ENCODE measurements at places on chromosomes 2 and 18.
A peak's percentile ranks its signal among the peaks of the same experiment; 100 is the strongest.

DNA sequence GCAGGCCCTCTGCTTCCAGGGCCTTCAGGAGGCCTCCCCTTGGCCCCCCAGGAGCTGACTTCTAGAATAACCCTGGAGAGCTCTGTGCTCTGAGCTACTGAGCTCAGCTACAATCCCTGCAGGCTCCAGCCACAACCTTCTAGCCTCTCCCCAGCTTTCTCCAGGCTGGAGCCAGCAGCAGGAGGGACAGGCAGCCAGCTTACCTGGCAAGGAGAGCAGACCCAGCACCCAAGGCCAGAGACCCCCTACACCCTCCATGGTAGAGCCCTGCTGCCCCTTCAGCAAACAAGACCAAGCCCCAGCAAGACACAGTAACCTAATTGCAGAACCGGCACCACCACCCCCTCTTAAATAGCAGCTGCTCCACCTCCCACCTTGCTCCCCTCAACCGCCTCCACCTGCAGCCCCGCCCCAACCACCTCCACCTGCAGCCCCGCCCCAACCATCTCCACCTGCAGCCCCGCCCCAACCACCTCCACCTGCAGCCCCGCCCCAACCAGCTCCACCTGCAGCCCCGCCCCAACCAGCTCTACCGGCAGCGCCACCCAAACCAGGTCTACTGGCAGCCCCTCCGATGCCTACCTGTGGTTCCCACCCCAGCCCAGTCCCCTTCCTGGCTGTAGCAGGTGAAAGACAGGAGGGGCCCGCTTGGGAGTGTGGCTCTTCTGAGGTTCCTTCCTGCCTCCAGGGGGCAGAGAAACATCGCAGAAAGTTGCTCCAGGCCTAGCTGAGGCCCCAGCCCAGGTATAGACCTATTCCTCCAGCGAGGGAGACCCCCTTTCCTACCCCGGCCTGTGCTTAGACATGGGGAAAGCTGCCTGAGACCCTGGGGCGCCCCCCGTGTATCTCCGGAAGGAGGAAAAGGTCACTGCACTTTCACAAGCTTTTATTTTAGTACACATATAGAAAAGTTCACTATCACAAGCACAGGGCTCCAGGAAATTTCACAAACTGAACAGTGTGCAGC is at the start of gene ASTL:
Gene ASTL (minus strand): TSS at position 324 of the 967 bp plus-strand sequence. CDS start 66 bp downstream, at position 258.
- DNase-seq: no peak

GRCh38 chr2:198100346-198100745 is 296.0 kb downstream of the PLCL1 start:
- peak; percentile 80 for DNase-seq

DNA sequence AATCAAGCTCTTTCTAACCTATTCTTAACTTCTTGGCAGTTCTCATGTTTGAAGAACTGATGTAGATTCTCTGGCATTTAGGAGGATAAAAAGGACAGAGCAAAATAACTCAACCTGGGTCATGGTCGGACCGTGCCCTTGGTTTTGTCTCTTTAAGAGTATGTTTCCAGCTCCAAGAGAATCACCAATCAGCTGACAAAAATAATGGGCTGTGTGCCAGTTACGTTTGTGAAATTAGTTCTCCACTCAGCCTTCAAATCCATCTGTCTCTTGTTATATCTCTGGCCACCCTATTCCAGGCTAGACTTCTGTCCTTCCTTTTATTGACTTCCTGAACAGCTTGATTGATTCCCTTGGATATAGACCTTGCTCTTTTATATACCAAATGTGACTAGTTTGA is 225.7 kb downstream of the EPHA4 start:
- DNase-seq: no peak

- no peak for DNase-seq
These were observed 27.3 kb downstream of the CAB39 start for GRCh38 chr2:230739961-230740360.

DNA sequence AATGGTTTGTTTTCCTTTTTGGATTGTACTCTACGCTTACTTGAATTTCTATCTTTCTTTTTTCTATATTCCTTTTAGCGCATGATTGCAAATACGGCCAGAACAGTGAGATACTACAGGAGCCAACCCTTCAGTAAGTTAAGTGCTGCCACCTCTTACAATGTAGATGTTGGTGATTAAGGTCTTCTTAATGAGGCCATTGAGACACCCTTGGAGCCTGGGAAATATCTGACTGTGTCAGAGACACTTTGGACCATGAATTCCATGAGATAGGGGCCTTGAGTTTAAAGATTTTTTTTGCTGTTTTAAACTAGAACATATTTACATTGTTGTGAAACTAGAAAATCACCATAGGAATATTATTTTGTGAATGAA is 27.1 kb upstream of the MAP3K20 start:
- no peak for DNase-seq

- no peak for DNase-seq
These were observed 15.8 kb downstream of the KYNU start for GRCh38 chr2:142893241-142893640.

GRCh38 chr2:66433945-66434678 is 813 bp upstream of the MEIS1 start:
- no peak for DNase-seq

DNA sequence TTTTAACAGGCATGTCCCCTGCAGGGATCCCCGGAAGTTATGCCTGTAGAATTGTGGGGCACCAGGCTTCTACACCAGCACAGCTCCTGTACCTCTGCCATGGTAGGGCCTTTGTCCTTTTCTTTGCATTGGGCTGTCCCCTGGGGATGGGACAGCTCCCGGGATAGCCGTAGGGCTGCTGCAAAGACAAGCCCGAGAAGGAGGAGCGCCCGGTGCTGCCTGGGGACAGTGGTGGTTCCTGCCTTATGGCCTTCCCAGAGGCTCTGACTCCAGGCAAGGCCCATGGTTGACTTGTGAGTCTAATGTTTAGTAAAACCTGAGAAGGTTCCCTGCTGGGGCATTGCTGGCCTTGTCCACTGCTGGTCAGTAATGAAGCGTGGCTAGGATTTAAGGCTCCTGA is 30.9 kb downstream of the TMEM37 start:
- no peak for DNase-seq

- no peak for DNase-seq
These were observed 66.7 kb upstream of the HS6ST1 start for GRCh38 chr2:128385365-128385764.

DNA sequence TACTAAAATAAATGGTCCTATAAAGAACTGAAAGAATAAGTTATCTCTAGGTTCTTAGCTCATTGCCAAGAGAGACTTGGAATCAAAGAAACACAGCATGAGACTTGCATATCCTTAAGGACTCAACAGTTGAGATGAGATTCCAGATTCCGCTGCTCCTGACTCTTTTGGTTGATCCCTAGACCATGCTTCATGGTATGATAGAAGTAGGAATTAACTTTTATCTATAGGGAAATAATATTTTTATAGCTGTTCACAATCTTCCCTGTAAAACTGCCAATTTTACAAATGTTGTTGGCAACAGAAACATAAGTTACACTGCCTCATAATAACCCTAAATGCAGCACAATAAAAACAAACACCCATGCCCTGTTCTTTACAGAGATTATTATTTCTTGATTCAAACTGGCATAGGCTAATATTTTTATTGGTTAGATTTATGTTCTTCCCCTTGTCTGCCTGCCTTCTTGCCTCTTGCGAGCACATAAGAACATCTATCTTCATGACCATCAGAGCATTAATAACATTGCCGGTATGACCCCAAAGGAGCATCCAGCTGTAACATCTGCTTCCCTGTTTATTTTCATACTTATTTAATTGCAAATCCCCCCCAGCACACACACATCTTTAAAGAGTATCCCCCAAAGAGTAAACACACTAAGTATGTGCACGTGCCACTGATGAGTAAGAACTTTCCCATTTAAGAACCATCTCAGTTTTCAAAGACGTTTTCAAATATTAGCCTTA is 735.7 kb upstream of the SLC8A1 start:
- DNase-seq: no peak

- DNase-seq: no peak
These were observed 49.2 kb upstream of the TUBA3D start for GRCh38 chr2:131426727-131427126.

DNA sequence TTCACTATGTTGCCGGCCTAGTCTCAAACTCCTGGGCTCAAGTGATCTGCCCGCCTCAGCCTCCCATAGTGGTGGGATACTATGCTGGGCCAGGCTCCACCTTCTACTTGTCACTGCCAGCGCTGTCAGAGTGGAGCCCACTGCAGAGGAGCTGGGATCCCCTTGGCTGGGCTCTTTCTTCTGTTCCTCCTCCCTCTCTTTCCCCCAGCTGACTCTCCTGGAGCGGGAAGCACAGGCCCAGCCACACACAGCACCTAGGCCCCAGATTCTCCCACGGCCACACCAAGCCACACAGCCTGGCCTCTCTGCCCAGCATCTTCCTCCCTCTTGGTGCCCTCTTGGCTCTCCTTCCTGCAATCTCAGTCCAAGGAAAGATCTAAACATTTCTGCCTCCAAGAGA is 3.7 kb upstream of the GAREM2 start:
- DNase-seq: no peak

GRCh38 chr18:25974630-25975077 is 115.8 kb downstream of the SS18 start:
- DNase-seq: no peak

GRCh38 chr2:3487432-3487831 is 31.9 kb downstream of the ADI1 start:
- DNase-seq: no peak

DNA sequence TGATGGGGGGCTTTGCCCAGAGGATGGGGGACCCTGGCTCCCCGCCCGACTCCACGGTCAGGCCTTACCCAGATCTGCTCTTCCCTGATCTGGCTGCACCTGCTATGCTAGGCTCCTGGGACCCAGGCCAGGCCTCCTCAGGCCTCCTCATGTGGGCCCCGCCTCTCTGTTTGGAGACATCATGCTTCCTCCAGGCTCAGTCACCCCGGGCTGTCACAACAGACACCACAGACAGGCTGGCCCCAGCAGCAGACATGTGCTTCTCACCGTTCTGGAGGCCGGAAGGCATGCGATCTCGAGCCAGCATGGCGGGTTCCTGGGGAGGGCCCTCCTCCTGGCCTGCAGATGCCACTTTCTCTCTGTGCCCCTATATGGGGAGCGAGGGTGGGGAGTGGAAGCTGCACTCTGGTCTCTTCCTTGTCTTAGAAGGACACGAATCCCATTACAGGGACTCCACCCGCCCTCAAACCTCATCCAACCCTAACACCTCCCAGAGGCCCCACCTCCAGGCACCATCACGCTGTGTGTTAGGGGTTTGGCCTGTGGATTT is 10.8 kb upstream of the NEU4 start:
- DNase-seq: no peak

GRCh38 chr2:25257032-25257552 is 84.6 kb downstream of the DNMT3A start:
- DNase-seq: no peak

DNA sequence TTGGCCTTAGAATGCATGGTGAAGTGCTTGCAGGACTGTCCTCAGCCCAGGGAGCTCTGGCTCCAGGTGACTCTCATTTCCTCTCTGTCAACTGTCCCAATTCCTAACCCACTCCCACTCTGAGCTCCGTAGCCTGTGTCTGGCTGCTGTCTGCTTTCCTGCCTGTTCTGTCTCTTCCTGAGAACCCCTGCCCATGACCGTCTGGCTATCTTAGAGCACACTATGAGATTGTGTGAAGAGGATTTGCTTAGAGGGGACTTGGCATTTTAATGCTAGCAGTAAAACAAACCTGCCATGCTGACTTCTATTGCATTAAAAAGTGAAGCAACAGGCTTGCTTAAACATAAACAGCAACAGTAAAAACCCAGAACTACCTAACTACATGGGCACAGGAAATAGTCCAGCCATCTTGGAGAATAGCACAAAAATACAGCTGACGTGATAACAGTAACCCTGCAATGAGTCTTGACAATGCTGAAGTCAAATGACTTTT is 234.7 kb downstream of the PRKCE start:
- DNase-seq: no peak

- DNase-seq: peak; percentile 66
These were observed 119.6 kb downstream of the FAM210A start for GRCh38 chr18:13606604-13607254.

DNA sequence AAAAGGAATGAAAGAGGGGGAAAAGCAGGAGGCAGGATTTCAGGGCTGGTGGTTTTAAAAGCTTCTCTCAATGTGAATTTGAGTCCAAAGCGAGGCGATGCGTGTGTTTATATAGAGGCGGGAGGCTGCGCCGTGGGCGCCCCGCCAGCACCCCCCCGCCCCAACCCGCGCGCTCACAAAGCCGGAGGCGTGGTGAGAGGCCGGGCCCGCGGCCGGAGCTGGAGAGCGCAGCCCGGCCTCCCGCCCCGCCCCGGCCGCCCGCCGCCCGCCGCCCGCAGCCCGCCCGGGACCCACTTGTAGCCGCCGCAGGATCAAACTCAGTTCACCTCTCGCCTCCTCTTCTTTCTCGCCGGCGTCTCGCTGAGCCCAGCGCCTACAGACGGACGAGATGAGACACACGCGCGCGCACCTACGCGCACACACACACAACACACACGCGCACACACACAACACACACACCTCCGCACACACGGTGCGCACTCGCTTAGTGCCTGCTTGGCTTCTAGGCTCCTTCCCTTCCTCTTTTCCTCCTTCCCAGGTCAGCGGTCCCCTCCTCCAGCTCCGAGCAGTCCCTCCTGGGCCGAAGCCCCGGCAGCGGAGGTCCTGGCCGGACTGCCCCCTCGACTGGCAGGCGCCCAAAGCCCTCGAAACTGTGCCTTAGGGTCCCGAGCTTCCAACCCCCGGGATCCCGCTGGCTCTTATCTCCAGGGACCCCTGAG is 1.3 kb upstream of the CYP26B1 start:
- DNase-seq: no peak

- no peak for DNase-seq
These were observed 109.9 kb downstream of the MSTN start for GRCh38 chr2:189952536-189953109.

- DNase-seq: no peak
These were observed 130.1 kb upstream of the EFEMP1 start for GRCh38 chr2:56053679-56054078.

GRCh38 chr2:148523315-148523714 is 121.2 kb upstream of the EPC2 start:
- no peak for DNase-seq

- DNase-seq: no peak
These were observed 13.8 kb upstream of the MYOM1 start for GRCh38 chr18:3233433-3234168.

DNA sequence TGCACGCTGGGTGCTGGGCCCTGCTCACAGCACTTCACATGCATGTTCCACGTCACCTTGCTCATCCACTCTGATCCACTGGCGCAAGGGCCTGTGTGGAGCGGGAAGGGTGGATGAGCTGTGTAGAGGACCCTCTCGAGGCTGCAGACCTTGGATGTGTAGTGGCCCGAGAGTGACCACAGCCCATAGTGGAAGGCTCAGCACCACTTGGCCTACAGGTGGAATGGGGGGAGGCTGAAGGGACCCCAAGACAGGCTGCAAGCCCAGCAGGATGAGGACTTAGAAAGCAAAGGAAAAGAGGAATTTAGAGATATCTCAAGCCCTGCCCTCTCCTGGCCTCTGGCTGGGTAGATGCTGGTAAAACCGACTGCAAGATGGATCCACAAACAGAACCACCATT is 175.9 kb upstream of the COPS8 start:
- no peak for DNase-seq

GRCh38 chr2:64985447-64985846 is 3.8 kb upstream of the SLC1A4 start:
- DNase-seq: no peak
